ENCODE measurements at places on chromosomes 12 and 14.

GRCh38 chr12:46332260-46332659 is 40.3 kb downstream of the SLC38A2 start:
- DNase-seq: no peak

DNA sequence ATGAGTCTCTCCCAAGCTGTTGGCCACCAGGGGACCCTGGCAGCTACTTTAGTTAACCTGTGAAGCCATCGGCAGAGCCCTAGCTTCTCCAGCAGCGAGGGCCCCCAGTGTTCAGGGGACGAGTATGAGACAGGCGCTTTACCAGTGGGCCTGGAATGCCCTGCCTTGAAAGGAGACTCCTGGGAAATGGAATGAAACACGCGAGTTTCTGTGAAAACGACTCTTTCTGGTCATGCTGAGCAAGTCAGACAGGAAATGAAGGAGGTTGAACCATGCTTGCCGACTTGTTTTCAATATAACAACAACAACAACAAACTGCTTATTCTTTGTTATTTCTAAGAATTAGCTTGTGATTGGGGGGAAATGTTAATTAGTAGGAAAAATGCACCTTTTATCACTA is 42.9 kb downstream of the SFSWAP start:
- DNase-seq: no peak

GRCh38 chr14:95237958-95238340 is 80.6 kb upstream of the DICER1 start:
- no peak for DNase-seq

GRCh38 chr12:51823875-51824565 is 24.5 kb downstream of the FIGNL2 start:
- no peak for DNase-seq

- DNase-seq: no peak
Measured at GRCh38 chr12:9143929-9144729, 28.4 kb upstream of the A2M start.
